ENCODE measurements at places on chromosomes 3 and 15. TPM values are rescaled to one million over a fixed set of nuclear protein-coding genes. Genes with fewer than 3 reads are reported as not detected.

DNA sequence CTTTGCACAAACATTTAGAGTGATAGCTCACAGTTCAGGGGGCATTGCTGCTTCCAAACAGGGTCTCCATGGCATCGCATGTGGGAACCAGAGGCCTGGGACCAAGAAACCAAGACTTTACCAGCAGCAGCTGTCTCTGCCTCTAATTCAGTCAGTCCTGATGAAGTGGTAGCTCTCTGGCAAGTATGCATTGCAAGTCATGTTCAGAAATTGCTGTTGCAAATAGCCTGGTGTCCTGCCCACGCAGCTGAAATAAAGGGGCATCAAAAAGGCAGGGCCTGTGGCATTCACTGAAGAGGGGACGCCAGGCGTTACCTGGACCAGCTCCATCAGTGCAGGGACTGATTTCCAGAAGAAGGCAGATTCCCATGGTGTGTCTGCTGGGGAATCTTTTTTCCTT is 121.3 kb downstream of the CD47 start:
- H3K4me3 ChIP-seq: no peak overlapping the region
- H3K4me1 ChIP-seq: peaks cover 4% of the 10 kb centered on the region
- no peaks in the 10 kb centered on the region for H3K27me3 ChIP-seq

DNA sequence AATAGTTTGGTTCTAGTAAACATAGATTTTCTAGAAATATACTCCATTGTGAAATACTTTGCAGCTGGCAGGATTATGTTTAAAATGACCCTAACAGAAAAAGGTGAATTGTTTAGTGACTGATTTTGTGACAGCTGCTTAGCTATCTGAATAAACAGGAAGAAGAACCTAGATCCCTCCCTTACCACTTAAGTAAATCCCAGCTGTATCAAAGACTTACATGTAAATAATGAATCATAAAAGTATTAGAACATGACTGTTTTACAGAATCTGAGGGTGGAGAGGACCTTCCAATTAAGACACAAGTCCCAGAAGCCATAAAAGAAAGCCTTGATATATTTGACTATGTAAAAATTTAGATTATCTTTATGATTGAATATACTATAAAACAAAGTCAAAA is 15.9 kb downstream of the SLC49A4 start:
- H3K27me3 ChIP-seq: no peaks in the 10 kb centered on the region
- no peak overlapping the region for H3K27ac ChIP-seq
- H3K4me1 ChIP-seq: no peaks in the 10 kb centered on the region
- no peak overlapping the region for H3K4me3 ChIP-seq

GRCh38 chr3:71244153-71244825 is 339.2 kb downstream of the FOXP1 start:
- no peaks in the 10 kb centered on the region for H3K27me3 ChIP-seq
- peaks cover 7% of the 10 kb centered on the region for H3K4me1 ChIP-seq
- DNase-seq: no peak
- no peak overlapping the region for H3K4me3 ChIP-seq
- peaks cover 3% of the 10 kb centered on the region for H3K36me3 ChIP-seq

NOX5 gene
- total RNA-seq: not detected

CSPG4 gene
- total RNA-seq: not detected

FBXO40 gene
- not detected for total RNA-seq

DNA sequence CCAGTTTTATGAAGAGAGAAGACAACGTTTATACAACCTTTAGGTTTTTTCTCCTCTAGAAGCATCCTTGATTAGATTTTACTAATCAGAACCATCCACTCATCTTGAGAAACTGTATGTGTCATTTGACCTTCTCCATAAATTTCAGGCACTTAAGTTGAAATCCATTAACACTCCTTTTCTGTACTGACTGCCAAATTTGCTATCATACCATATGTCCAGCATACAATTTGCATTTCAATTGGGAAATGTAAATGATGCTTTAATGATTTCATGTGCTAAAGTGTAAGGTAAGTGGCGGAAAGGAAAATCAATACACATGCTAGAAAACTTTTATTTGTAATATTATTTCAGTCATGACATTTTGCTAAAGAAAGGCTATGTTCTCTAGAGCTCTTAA is 731.6 kb downstream of the GBE1 start:
- no peaks in the 10 kb centered on the region for H3K27me3 ChIP-seq
- no peaks in the 10 kb centered on the region for H3K4me1 ChIP-seq
- no peak overlapping the region for H3K27ac ChIP-seq
- DNase-seq: no peak

DNA sequence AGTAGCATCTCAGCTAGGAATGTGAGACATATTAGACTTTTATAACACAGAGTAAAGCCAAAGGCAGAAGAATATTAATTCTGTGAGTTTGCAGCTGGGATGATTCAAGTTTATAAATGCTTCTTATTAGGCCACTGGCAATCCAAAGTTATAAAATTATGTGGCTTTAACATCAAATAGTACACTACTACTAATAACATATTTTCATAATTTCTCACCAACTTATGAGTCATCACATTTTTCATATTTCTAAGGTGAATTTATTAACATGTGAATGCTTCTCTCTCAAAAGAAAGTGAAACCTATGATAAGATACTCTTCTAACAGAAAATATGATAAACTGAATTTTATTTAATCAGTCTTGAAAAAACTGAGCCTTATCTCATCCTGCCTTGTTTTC is 1348.2 kb upstream of the ALCAM start:
- H3K4me3 ChIP-seq: no peak overlapping the region
- no peak overlapping the region for H3K27ac ChIP-seq
- H3K27me3 ChIP-seq: no peaks in the 10 kb centered on the region

DNA sequence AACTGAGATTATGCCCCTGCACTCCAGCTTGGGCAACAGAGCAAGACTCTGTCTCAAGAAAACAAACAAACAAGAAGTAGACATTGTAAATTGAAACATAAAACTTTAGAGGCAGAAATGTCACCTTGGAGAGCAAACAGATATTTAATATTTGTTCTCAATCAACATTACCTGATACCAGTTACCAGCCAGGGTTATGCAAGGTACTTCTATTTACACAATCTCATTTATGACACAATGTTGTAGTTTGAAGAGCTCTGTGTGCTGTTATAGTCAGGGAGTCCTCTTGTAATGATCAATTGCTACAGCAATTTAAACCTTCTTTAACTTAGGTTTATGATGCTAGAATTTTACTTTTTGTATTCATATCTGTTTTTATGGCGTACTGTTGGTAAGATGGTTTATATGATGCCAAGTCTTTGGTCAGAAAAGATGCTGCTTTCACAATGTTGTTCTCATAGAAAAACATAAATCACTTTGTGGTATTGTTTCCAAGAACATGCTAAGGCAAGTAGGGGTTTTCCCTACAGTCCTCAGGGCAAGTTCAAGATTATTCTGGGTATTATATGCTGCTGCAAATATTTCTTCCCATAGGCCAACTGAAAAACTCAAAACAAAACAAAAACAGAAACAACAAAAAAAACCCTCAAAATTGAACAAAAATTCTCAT is 173.5 kb downstream of the TNIK start:
- H3K36me3 ChIP-seq: peaks cover 8% of the 10 kb centered on the region
- no peak for DNase-seq
- peak overlapping the region; percentile 53 for H3K27ac ChIP-seq
- H3K27me3 ChIP-seq: no peaks in the 10 kb centered on the region
